ENCODE measurements at places on chromosomes 4 and X. TPM values are rescaled to one million over a fixed set of nuclear protein-coding genes. Genes with fewer than 3 reads are reported as not detected.

Gene NXF2
- total RNA-seq, result not detected

Gene TECRL
- total RNA-seq, result not detected

Gene RAB33A
- 7.9 TPM for total RNA-seq

Gene TCEAL2
- not detected for total RNA-seq

Gene TREX2
- total RNA-seq, result 3.8 TPM

Gene MAGEA12
- not detected for total RNA-seq

Gene ZNF280C
- total RNA-seq, result 8.9 TPM

Gene XPNPEP2
- 0.99 TPM for total RNA-seq

Gene SYTL4
- 0.22 TPM for total RNA-seq

Gene UGT2B15
- total RNA-seq, result not detected

Gene RENBP
- total RNA-seq, result 15.3 TPM

Gene TRPC3
- total RNA-seq, result 0.52 TPM

Gene RIPPLY1
- not detected for total RNA-seq

Gene NUDT11
- total RNA-seq, result 0.27 TPM

Gene SRPX2
- not detected for total RNA-seq

Gene GPR173
- total RNA-seq, result not detected

Gene PAGE2
- not detected for total RNA-seq

Gene NLGN4X
- total RNA-seq, result not detected

Gene ANKRD50
- total RNA-seq, result 0.17 TPM
